Diencephalon (tissue), 1 donor: ENCODE measurements at places on chromosomes 6 and 20. TPM values are rescaled to one million over a fixed set of nuclear protein-coding genes. Genes with fewer than 3 reads are reported as not detected.

CPXM1 gene
- 12.0 TPM for total RNA-seq

PTCHD4 gene
- 20.3 TPM for total RNA-seq

MEP1A gene
- not detected for total RNA-seq

SNX21 gene
- total RNA-seq: 21.0 TPM

SPTLC3 gene
- total RNA-seq: 3.5 TPM

FAM209A gene
- not detected for total RNA-seq

C20orf144 gene
- total RNA-seq: not detected

SOX18 gene
- 1.6 TPM for total RNA-seq

OXT gene
- 46.4 TPM for total RNA-seq

NKAIN2 gene
- total RNA-seq: 33.0 TPM

COL10A1 gene
- not detected for total RNA-seq

NKAIN4 gene
- total RNA-seq: 48.0 TPM

PSMG4 gene
- total RNA-seq: 28.4 TPM

OPN5 gene
- not detected for total RNA-seq

GPX6 gene
- not detected for total RNA-seq

SLC17A9 gene
- 0.23 TPM for total RNA-seq

FLRT3 gene
- total RNA-seq: 45.4 TPM

SIGLEC1 gene
- 0.23 TPM for total RNA-seq

TUBB1 gene
- total RNA-seq: 0.92 TPM

C6orf15 gene
- not detected for total RNA-seq

LBP gene
- not detected for total RNA-seq
